A549 (cell line): ENCODE measurements at places on chromosomes 7 and 10.

- DNase-seq = no peak
Measured at GRCh38 chr10:16663444-16663843, 141.8 kb upstream of the C1QL3 start.

GRCh38 chr7:158966780-158967390 is 110.5 kb downstream of the DYNC2I1 start:
- no peak for DNase-seq

- no peak for DNase-seq
Measured at GRCh38 chr7:20963556-20964280, 177.0 kb upstream of the SP8 start.

DNA sequence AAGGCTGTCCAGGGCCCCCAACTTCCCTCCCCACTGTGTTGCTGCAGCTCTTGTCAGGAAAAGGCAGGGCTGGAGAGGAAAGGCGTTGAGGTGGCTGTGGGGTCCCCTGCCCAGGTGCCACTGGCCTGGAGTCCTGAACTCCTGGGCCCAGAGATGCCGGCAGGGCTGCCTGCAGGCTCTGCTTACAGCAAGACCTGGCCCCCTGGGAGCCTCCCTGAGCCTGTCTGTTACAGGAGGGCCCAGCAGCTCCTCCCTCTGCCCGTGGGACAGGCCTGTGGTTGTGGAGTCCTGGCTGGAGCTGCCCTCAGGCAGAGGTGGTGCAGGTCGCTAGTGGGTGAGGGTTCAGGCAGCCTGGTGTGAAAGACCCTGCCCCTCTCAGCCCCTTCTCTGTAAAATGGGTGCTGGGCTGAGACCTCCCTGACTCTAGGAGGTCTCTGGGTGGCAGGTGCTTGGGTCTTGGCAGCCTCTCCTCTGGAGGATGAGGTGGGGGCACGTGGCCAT is 9.9 kb downstream of the ANTXRL start:
- no peak for DNase-seq

DNA sequence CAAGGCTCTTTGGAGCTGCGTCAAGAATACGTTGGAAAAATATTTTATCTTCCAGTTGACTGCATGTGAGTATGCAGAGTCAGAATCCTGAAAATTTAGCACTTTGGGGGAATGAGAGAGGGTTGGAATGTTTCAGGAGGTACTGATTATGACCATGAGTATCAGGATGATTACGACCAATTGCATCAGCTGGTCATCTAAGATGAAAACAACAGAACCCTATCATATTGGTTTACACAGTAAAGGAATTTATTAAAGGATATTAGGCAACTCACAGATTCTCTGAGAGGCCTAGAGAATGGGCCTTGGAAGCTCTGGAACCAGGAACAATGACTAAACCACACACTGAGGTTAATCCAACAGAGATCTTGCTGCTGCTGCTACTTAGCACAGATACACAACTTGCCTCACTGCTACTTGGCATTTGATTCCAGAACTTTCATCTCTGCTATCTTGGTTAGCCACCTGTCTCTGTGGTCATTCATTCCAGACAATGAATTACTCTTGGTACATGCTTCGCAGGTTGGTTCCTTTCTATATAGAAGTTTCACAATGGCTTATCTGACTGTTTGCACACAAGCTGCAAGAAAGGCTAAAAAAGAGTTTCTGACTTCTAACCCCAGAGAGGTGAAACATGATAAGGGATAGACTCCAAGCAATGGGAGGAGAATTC is 68.0 kb upstream of the CTTNBP2 start:
- DNase-seq = no peak

- DNase-seq = no peak
Measured at GRCh38 chr7:24038993-24039392, 245.0 kb upstream of the NPY start.
